ENCODE measurements at places on chromosomes 1 and 21.

DNA sequence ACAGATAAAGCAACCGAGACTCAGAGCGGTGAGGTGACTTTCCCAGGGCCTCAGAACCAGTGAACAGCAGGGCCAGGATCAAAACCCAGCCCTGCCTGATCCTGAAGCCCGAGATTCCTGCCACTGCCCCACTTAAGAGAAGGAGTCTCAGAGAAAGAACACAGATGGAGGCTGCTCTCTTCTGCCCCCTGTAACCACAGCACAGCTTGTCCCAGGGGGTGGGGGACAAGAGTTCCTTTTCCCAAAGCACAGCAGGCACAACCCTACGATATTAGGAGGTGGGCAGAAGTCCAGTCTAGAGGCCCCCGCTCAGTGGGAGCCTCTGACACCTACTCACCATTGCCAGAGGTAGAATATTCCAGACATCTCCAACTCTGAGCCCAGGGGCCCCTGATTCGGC lies 24.0 kb upstream of the VWA5B1 start:
- DNase-seq: no peak

- DNase-seq: peak; percentile 84
These were observed 393.5 kb downstream of the SMYD3 start for GRCh38 chr1:246113555-246114095.

DNA sequence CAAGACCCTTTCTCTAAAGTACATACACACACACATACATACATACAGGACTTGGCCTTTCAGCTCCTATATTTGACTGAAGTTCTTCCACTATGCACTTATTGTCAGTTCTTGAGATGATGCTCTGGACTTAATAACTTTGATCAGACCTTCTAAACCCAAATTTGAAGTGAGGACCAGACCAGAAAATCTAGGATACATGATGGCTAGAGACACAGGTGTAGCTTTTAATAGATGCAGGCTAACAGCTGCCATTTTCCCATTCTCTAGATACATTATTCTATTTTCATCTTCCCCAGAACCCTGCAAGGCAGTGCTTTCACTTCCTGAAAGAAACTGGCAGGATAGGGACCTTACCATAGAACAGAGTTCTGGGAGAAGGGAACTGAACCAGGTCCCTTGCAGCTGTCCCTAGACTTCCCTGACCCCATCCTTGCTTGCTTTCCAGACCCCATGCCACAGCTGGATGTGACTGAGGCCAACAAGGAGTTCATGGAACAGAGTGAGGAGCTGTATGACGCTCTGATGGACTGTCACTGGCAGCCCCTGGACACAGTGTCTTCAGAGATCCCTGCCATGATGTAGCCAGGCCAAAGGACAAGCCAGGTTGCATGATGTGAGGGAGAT lies 14.9 kb upstream of the RAB42 start:
- DNase-seq: no peak

GRCh38 chr1:61851849-61852669 lies 109.8 kb downstream of the PATJ start:
- peak; percentile 86 for DNase-seq

GRCh38 chr1:61210435-61211154 lies 128.2 kb downstream of the NFIA start:
- no peak for DNase-seq

DNA sequence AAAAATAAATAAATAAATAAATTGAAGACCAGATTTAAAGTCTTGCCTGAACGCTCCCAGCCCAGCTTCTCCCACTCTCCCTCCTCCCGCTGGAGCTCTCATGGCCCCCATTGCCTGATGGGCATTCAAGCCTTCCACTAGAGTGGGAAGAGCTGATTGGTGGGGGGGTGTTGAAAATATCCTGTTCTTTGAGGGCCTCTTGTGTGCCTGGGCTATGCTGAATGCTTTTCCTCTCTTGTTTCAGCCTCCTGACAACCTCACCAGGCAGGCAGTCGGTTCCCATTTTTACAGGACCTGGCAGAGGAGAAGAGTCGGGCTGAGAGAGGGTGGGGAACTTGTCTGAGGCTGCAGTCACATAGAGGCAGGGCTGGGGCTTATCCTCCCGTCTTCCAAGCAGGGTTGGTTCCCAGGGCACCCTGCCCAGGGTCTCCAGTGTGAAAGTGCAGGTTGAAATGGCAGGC lies 59.2 kb upstream of the SSBP3 start:
- DNase-seq: no peak

DNA sequence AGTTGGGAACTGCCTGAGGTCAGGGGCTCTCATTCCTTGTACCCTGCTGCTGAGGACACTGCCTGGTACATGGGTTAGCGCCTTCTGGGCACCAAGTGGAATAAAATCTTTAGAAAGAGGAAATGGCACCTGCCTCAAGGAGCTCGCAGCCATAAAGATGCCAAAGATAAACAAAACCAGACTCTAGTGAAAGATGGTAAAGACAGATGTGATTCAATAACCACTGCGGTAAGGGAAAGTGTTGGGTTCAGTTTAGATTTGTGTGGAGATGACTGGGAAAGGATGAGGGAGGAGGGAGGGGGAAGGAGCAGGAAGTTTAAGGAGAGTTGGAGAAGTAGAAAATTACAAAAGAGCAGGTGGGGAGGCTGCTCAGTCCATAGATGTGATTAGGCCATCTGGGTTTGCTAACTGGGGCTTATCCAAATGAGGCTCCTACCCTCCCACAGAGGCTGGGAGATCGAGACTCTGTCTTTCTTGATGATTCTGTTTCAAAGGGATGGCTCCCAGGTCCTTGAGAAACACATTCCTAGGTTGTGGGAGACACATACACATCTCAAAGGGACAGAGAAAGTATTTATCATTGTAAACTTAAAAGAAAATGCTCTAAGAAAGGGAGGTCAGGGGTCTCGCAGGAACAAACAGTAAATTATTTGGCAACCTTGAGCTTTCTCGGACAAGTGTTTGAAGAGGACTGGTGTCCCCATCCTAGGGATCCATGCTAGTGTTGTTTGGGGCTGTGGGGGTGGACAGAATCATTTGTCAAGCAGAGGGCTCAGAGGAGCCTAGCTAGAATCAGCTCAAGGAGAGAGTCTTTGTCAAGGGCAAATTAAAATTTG lies 65.7 kb upstream of the MORC3 start:
- no peak for DNase-seq

DNA sequence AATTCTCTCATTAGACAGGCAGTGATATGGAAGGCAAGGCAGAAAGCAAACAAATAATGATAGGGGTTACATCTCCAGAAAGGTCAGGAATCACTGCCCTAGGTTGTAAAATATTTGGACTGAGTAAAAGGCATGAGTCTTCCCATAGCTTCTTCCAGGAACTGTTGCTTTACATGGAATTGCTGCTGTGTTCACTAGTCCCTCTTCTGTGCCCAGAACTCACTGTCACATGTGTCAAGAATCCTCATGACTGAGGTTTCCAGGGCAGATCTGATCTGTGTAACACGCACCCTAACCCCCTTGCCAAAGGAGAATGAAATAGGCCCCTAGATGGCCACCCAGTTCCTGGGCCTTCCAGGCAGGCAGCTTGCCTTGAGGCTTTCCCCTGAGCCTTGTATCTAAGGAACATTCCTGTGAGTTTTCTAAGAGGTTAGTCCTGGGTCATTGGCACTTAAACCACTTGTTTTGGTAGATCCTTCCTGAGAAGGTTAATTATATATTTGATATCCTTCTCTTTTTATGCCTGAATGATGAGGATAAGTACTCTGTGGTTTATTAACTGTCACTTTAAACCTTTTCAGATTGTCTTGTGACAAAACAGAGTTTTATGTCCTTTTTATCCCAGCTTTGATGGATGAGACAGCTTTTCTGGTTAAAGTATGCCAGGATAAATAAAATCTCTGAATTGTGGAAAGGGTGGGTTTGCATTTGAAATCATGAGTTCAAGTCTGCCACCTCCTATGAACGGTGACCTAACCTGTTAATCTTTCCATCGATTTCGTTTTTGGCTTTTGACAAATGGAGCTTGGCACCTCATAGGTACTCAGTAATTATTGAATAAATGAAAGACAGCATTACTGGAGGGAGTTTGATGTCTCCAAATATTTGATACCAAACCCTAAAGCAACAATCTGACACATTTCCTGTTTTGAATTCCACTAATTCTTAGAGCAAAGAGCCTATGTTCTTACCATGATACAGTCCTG lies 163.3 kb downstream of the DHRS3 start:
- peak; percentile 61 for DNase-seq

- no peak for DNase-seq
These were observed 4.2 kb downstream of the PPP1R15B start for GRCh38 chr1:204407295-204407971.

GRCh38 chr1:228043281-228043848 lies 36.6 kb downstream of the WNT3A start:
- DNase-seq: no peak

DNA sequence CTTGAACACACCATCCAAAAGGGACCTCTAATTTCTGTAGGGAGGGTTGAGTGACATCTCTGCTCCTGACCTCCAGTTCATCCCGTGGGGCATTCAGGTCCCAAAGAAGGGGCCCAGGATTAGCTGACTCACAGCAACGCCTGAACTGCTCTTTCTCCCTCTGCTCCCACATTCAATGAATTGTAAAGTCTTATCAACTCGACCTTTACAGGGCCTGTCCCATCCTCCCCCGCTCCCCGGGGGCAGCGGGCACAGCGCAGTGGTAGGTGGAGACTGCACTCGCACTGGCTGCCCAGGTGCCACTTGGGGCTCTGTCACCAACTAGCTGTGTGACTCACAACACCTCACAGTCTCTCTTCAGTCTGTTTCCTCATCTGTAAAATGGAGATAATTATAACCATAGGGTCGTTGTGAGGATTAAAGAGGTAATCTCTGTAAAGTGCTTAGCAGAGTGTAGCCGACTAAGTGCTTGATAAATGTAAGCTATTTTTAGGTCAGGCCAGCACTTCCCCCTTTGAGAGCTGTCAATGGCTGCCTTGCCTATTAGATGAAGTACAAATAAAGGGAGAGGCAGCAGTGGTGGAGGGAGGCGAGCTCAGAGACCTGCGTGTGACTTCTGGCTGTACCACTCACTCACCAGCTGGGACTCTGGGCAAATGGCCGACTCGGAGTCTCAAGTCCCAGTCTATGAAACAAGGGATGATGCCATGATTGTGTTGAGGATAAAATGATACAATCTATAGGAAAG lies 637 bp upstream of the MYBPHL start:
- no peak for DNase-seq

DNA sequence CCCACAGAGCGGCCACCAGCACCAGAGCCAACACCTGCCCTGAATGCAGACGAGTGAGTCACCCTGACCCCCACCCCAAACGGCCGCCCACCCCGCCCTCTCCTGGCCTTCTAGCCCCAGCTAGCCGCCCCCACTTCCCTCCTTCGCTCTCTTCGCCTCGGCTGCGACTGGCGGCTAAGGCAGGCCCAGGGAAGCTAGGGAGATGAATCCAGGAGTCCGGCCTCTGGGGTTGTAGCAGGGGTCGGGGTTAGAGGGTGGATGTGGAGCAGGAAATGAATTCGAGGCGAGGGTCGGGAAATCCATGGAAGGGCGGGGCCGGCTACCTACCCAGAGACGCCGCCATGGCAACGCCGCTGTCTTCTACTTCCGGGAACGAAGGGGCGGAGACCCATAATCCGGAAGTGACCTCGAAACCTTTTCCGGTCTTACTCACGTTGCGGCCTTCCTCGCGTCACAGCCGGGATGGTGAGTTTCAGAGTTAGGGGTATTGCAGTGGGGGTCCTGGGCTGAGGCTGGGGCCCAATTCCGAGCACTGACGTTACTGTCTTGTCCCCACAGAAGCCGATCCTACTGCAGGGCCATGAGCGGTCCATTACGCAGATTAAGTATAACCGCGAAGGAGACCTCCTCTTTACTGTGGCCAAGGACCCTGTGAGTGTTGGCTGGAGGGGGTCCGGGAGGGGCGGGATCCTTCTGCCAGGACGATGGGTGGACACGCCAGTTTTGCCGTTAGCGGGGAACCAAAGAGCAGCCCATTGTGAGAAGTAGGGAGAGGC lies at the start of the genes EIF3I and TMEM234:
Gene EIF3I (plus strand): TSS at position 428 of the 776 bp plus-strand sequence. CDS start 35 bp downstream, at position 463.
Gene TMEM234 (minus strand): TSS at position 374 of the 776 bp plus-strand sequence. CDS start 31 bp downstream, at position 343.
- DNase-seq: peak; percentile 94

DNA sequence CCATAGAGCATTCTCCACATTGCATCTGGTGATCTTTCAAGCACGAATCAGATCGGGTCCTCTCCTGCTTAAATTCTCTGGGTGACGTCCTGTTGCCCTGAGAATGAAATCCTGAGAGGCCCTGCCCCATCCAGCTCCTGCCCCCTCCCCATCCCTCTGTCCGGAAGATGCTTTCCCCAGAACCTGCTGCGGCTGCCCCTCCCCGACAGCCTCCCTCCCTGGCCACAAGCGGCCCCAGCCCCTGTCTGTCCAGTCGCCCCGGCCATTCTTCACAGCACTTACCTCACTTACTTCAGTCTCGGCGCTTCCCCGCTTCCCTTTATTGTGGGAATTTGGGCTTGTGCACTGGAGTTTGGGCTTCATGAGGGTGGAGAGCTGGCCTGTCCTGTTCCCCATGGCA lies 40.3 kb downstream of the TAS1R2 start:
- DNase-seq: no peak

DNA sequence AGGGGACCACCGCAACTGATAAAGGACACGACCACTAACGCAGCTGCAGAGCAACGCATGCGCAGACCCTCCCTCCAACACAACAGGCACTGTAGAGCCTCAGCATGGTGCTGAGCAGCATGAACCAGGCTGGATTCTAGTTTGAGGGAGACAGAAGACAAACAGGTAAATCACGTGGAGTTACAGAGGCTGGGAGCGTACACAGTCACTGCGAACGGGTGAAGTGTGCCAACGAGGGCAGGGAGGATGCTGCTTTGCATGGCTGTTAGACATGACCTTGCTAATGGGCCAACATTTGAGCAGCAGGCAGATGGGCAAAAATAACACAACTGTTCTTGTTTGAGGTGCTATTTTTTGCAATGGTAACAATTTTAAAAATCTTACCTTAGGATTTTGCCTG lies 55.2 kb upstream of the NADK start:
- DNase-seq: no peak

- no peak for DNase-seq
These were observed 138.4 kb upstream of the LHX8 start for GRCh38 chr1:74995821-74996220.

DNA sequence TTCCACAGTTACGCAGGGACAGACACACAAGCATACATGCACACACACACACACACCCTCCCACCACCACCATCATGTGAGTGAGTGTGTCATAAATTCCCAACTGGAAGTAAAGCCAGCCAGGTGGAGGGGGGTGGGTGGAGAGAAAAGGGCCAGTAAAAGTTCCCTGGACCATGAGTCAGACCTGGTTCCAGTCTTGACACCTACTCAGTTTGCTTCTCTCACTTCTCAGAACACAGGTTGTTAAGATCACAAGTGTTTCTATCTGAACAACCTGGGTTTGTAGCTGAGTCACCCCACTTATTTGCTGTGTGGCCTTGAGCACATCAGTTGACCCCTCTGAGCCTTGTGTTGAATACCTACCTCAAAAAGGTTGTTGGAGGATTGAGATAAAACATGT lies 9.6 kb downstream of the EPHA10 start:
- DNase-seq: no peak

GRCh38 chr21:42558846-42559245 lies 45.2 kb downstream of the SLC37A1 start:
- no peak for DNase-seq

DNA sequence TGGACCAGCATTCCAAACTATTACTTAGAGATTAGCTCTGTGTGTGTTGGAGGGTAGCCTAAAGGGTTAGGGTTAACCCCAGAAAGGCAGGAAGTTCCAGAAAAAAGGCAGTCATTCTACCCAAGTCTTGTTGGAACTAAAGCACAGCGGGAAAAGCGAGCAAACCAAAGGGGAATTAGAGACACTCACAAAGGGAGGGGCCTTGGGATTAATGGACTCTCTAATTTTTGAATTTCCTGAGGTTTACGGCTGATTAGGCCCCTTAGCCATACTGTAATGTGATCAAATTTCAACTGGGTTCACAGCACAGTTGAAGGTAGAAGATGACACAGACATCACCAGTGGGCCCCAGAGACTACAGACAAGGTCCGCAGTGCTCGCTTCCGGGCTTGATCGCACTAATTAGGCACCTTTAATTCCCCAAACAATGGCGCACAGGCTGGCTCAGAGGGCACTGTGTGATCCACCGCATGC lies 28.3 kb downstream of the CAPZB start:
- DNase-seq: peak; percentile 37

Measured in dermis blood vessel endothelial cell (primary cell).